ENCODE measurements at places on chromosomes 13 and 19.
A peak's percentile ranks its signal among the peaks of the same experiment; 100 is the strongest.

GRCh38 chr13:28426381-28426780, 68.5 kb downstream of the FLT1 start:
- no peaks in the 10 kb centered on the region for H3K36me3 ChIP-seq
- DNase-seq, result no peak
- no peak overlapping the region for H3K27ac ChIP-seq

- H3K4me1 ChIP-seq, result peaks cover 10% of the 10 kb centered on the region
- H3K4me3 ChIP-seq, result no peak overlapping the region
- DNase-seq, result no peak
- no peaks in the 10 kb centered on the region for H3K36me3 ChIP-seq
- H3K27me3 ChIP-seq, result no peaks in the 10 kb centered on the region
- peak overlapping the region; percentile 45 for H3K27ac ChIP-seq
Observed at GRCh38 chr13:98214707-98215106, 37.6 kb upstream of the RNF113B start.

GRCh38 chr19:2716722-2717637, 4.2 kb downstream of the DIRAS1 start:
- H3K27me3 ChIP-seq, result peaks cover 4% of the 10 kb centered on the region
- DNase-seq, result no peak
- H3K4me1 ChIP-seq, result no peaks in the 10 kb centered on the region
- no peak overlapping the region for H3K4me3 ChIP-seq
- no peak overlapping the region for H3K27ac ChIP-seq
- no peaks in the 10 kb centered on the region for H3K36me3 ChIP-seq

DNA sequence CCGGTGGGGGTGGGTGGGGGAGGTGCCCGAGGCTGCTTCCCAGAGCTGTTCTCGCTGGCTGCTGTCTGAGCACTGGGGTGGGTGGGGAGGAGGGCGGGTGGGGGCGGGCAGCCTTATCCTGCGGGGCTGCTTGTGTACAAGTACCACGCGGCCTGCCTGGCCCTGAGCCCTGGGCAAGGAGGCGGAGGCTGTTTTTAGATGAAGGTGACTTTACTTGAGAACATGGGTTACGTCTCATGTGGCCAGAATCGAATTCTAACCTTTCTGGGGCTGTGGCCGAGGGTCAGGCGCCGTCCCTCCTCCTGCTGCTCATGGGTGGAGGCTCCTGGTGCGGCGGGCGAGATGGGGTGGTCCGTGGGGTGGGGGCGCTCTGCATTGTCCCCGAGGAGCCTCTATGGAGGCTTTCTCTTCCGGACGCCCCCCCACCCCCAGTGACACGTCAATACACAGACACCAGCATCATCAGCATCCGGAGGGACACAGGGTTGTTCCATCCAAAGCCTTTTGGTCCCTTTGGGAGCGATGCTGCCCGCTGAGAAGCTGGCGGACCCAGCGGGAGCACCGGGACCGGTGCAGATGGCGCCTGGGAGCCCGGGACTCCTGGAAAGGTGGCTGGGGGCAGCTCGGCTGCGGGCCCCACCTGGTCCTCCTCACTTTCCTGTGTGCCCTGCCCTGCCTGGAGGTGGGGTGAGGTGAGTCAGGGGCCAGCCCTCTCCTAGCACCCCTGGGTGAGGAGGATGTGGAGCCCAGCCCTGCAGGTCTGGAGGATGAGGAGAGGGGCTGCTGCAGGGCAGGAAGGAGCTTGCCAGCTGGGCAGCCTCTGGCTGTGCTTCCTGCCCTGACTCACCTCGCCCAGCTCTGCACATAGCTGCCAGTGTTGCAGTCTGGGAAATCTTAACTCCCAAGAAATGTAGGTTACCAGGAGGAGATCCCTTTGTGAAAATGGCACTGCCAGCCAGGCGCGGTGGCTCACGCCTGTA, 3.4 kb downstream of the BSG start:
- no peaks in the 10 kb centered on the region for H3K36me3 ChIP-seq
- peak overlapping the region; percentile 61 for H3K27ac ChIP-seq
- peaks cover 11% of the 10 kb centered on the region for H3K4me1 ChIP-seq
- no peak for DNase-seq
- peak overlapping the region; percentile 63 for H3K4me3 ChIP-seq
- no peaks in the 10 kb centered on the region for H3K27me3 ChIP-seq

DNA sequence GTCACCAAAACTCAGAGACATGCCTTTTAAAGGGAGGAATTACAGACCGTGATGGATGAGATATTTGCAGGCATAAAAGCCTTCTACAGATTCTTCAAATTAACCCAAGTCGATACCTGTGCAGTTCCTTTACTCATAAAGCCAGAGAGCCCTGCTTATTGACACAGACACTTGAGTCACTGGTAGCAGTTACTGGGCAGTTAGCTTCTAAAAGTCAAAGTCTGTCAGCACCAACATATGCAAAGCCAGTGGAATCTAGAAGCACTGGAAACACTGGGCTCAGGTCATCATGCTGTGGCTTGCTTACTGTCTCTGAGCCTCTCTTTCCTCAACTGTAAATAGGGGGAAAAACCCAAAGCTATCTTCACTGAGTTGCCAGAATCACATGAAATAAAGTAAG, 25.7 kb upstream of the LRCH1 start:
- DNase-seq, result no peak
- no peaks in the 10 kb centered on the region for H3K27me3 ChIP-seq
- no peaks in the 10 kb centered on the region for H3K36me3 ChIP-seq
- H3K27ac ChIP-seq, result no peak overlapping the region

GRCh38 chr19:28294395-28294794, 918.6 kb downstream of the UQCRFS1 start:
- no peak overlapping the region for H3K4me3 ChIP-seq
- H3K27ac ChIP-seq, result no peak overlapping the region
- no peak for DNase-seq
- H3K4me1 ChIP-seq, result no peaks in the 10 kb centered on the region

- no peak overlapping the region for H3K27ac ChIP-seq
- no peaks in the 10 kb centered on the region for H3K36me3 ChIP-seq
- H3K4me1 ChIP-seq, result no peaks in the 10 kb centered on the region
- H3K4me3 ChIP-seq, result no peak overlapping the region
- no peak for DNase-seq
- no peaks in the 10 kb centered on the region for H3K27me3 ChIP-seq
Observed at GRCh38 chr13:78630511-78630910, 27.2 kb upstream of the POU4F1 start.

DNA sequence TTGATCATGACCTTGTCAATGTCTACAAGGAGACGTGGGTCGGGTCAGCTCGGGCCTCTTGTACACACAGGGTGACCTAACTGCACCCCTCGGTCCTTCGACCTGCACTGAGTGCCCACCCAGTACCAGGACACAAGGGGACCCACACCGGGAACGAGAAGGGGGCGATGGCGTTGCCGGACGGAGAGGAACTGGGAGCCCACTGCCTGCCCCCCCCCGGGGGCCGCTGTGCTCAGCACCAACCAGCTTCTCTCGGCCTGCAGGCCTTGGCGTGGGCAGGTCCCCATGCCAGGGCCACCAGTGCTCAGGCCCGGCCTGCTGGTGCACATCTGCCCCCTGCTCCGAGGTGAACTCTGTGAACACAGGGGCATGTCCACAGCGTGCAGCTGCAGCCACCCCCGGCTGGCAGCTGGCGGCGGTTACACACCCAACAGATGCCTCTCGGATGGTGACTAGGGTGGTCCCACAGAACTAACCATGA, 14.1 kb downstream of the CFD start:
- H3K36me3 ChIP-seq, result no peaks in the 10 kb centered on the region
- H3K4me1 ChIP-seq, result no peaks in the 10 kb centered on the region
- no peak for DNase-seq

DNA sequence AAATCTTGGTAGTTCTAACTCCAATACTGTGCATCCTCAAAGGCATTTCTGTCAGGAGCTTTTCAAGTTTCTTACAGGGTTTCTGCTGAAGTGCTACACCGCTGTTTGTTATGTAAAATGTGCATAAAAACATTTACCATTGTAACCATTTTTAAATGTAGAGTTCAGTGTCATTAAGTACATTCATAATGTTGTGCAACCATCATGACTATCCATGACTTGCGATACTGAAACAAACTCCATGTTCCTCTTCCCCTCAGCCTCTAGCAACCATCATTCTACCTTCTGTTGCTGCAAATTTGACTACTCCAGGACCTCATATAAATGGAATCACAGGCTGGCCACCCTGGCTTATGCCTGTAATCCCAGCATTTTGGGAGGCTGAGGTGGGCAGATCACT, 14.4 kb upstream of the SLC25A42 start:
- H3K36me3 ChIP-seq, result no peaks in the 10 kb centered on the region
- H3K4me1 ChIP-seq, result no peaks in the 10 kb centered on the region
- no peaks in the 10 kb centered on the region for H3K27me3 ChIP-seq
- H3K27ac ChIP-seq, result no peak overlapping the region
- H3K4me3 ChIP-seq, result no peak overlapping the region

- no peaks in the 10 kb centered on the region for H3K27me3 ChIP-seq
- H3K27ac ChIP-seq, result no peak overlapping the region
- H3K36me3 ChIP-seq, result no peaks in the 10 kb centered on the region
- H3K4me1 ChIP-seq, result no peaks in the 10 kb centered on the region
- no peak overlapping the region for H3K4me3 ChIP-seq
Observed at GRCh38 chr13:106078191-106078590, 457.3 kb downstream of the EFNB2 start.

- no peak overlapping the region for H3K27ac ChIP-seq
- DNase-seq, result no peak
- H3K4me1 ChIP-seq, result no peaks in the 10 kb centered on the region
Observed at GRCh38 chr19:30968210-30968609, 381.0 kb downstream of the TSHZ3 start.

- H3K36me3 ChIP-seq, result no peaks in the 10 kb centered on the region
- no peaks in the 10 kb centered on the region for H3K27me3 ChIP-seq
- H3K4me3 ChIP-seq, result no peak overlapping the region
- DNase-seq, result peak; percentile 24
- H3K4me1 ChIP-seq, result no peaks in the 10 kb centered on the region
Observed at GRCh38 chr13:27644302-27644701, 22.6 kb downstream of the POLR1D start.

DNA sequence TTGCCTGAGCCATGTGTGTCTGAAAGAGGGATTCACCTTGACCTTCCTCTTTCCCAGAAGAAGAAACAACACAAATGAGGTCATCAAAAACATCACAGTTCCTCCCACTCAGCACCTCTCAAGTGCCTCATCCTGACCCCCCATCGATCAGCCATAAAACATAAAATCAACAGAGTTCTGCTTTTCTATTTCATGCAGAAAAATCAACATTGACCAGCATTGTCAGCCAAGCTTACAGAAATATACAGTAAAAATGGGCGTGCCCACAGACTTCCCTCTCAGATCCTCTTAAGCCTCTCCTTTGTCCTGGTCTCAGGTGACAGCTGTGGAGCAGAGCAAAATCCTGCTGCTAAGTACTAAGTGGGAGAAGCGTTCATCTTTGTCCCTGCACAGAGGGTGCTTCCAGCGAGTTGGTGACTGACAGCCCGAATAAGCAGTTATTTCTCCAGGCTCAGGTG, 213.3 kb downstream of the OLFM4 start:
- H3K4me3 ChIP-seq, result no peak overlapping the region
- peaks cover 21% of the 10 kb centered on the region for H3K27me3 ChIP-seq
- no peak overlapping the region for H3K27ac ChIP-seq
- no peaks in the 10 kb centered on the region for H3K36me3 ChIP-seq

DNA sequence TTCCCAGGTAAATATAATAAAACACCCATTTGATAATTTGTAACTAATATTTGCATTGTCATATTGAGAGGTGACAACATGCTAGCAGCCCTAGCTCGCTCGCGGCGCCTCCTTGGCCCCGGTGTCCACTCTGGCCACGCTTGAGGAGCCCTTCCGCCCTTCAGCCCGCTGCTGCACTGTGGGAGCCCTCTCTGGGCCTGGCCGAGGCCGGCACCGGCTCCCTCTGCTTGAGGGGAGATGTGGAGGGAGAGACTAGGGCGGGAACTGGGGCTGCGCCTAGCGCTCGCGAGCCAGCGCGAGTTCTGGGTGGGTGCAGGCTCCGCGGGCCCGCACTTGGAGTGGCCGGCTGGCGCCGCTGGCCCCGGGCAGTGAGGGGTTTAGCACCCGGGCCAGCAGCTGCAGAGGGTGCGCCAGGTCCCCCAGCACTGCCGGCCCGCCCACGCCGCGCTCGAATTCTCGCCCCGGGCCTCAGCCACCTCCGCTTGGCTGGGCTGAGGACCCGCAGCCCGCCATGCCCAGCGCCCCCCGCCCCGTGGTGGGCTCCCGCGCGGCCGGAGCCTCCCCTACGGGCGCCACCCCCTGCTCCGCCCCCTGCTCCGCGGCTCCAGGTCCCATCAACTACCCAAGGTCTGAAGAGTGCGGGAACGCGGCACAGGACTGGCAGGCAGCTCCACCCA, 594.4 kb downstream of the SLITRK6 start:
- no peaks in the 10 kb centered on the region for H3K27me3 ChIP-seq
- no peak overlapping the region for H3K4me3 ChIP-seq
- no peaks in the 10 kb centered on the region for H3K36me3 ChIP-seq
- no peaks in the 10 kb centered on the region for H3K4me1 ChIP-seq
- DNase-seq, result no peak

DNA sequence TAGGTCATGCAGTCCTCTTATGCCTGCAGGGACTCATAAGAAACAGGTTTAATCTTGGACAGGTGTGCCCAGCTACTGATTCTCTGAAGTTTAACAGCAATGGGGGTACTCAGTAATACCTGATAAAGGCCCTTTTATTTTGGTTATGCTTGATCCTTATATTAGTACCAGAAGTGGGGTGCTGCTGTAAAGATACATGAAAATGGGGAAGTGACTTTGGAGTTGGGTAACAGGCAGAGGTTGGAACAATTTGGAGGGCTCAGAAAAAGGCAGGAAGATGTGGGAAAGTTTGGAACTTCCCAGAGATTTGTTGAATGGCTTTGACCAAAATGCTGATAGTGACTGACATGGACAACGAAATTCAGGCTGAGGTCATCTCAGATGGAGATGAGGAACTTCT, 14.6 kb upstream of the TMTC4 start:
- H3K27ac ChIP-seq, result no peak overlapping the region
- no peak for DNase-seq
- H3K27me3 ChIP-seq, result no peaks in the 10 kb centered on the region
- H3K4me1 ChIP-seq, result no peaks in the 10 kb centered on the region
- no peaks in the 10 kb centered on the region for H3K36me3 ChIP-seq

DNA sequence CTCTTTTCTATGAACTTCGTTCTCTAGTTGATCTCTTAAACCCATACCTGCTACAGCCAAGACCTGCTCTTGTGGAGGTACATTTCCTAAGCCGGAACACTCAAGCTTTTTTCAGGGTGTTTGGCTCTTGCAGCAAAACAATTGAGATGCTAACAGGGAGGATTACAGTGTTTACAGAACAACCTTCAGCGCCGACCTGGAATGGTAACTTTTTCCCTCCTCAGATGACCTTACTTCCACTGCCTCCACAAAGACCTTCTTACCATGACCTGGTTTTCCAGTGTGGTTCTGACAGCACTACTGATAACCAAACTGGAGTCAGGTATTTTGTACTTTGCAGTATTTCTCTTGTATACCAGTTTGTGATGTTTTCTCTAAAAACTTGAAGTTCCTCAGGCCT, 506 bp downstream of the KCNRG start:
- no peaks in the 10 kb centered on the region for H3K4me1 ChIP-seq
- no peak for DNase-seq
- H3K36me3 ChIP-seq, result no peaks in the 10 kb centered on the region
- H3K27me3 ChIP-seq, result no peaks in the 10 kb centered on the region
- H3K27ac ChIP-seq, result no peak overlapping the region
